ENCODE measurements at places on chromosomes 4 and X.
A peak's percentile ranks its signal among the peaks of the same experiment; 100 is the strongest.

GRCh38 chrX:15838017-15838416, 16.6 kb downstream of the AP1S2 start:
- DNase-seq = no peak

GRCh38 chr4:94571298-94571697, 119.6 kb downstream of the PDLIM5 start:
- no peak for DNase-seq

DNA sequence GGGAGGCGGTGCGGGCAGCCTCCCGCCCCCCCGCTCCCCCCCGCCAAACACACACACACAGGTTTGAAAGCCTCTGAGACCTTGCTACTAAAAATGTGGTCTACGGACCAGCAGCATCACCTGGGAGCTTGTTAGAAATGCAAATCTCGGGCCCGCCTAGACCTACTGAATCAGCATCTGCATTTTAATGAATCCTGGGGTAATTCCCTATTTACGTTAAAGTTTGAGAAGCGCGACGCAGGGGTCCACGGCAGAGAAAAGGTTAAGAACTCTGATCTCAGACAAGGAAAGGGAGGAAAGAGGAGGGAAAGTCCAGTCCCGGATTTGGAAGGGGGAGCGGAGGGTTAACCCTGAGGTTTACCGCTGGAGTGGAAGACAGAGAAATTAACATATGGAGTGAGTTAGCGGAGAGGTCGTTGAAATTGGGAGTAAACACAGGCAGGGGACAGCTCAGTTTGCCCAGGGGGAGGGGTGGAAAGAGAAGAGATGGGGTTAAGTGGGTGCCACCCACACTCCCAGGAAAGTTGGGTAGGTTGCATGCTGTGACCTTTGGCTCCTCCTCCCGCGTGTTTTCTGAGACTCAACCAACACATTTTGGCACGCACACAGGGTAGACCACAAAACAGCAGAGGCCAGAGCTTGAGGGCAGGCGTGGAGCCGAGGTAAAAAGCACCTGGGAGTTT, 483.6 kb downstream of the BCOR start:
- peak; percentile 50 for DNase-seq

DNA sequence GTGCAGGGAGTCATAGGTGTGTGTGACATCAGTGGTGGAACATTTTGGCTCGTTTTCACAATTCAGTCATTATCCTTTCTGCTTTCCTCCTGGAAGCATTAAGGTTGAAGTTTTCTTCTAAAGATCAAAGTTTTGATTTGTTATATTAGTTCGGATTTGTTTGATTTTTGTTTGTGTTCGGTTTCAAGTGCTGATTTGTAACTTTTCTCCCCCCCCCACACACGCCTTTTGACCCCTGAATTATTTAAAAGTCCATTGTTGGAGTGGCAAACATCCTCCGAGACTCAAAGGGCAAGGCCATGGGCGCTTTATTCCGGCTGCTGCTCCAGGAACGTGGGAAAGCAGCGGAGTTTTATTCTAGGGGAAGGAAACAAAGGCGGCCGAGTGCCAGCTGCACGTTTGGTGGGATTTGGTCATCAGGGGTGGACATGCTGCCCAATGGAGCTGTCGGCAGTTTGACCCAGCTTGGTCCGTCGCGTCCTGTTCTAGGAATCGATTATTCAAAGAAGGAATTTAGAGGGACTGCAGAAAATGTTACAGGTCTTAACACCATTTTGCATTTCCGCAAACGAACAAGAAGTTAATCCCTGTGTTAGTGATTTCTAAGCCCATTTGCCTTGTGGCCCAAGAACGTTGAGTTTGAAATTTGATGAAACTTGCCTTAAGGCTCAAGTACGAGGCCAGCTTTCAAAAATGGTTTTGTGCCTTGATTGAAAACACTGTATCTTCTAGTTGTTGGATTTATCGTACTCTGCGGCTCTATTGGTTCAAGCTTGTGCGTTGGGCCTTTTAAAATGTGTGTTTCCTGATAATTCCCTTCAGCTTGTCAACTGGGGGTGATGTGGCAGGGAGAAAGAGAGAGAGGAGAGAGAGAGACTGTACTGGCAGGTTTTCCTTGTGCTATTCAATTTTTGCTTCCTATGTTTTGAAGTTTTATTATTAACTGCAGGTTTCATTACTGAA, 565 bp upstream of the ZNF41 start:
- peak; percentile 12 for DNase-seq

- no peak for DNase-seq
These were observed 37.2 kb downstream of the MAP9 start for GRCh38 chr4:155339588-155339987.

DNA sequence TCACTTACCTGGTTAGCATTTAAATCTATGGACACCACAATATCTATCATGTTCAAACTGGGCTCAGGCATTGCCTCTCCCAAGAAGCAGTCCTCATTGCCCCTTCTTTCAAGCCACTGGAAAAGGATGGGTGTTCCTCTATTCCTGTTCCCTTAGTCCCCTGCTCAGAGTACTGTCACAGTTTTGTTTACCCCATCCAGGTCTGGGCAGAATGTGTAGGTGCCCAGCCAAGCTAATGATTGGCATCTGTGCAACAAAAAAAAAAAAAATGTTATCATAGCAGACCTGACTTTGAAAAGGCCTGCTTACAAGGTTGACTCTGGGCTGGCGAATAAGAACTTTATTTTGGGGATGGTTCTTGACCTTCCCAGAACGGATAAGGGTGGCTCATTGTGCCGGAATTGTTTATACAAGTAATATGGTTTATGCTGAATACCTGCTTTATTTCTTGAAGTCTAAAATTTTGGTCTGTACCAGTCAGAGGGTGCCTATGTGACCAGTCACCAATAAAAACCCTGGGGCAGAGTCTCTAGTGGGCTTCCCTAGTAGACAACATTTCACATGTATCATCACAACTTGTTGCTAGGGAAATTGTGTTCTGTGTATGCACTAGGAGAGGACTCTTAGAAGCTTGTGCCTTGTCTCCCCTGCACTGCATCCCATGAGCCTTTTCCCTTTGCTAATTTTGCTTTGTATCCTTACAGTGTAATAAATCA, 47.9 kb downstream of the JADE3 start:
- DNase-seq = no peak

DNA sequence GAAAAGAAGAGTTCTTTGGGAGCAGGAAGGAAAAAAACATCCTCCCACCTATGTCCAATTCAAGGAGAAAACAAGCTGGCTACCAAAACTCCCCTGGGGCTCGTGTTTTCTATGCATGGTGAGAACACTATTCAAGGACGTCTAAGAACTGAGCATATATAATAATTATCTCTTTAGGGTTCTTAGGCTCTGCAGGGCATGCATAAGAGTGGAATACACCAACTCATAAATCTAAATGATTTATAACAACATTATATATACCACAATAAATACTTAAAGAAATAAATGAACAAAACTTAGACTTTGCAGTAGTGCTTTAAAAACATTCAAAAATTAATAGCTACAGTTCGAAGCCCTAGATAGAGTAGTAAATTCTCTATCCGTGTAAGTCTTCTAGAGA, 19.5 kb upstream of the TMEM154 start:
- no peak for DNase-seq
